ENCODE measurements at places on chromosomes 1 and 21.

- DNase-seq: no peak
Measured at GRCh38 chr1:164688791-164689190, 129.8 kb downstream of the PBX1 start.

GRCh38 chr1:19312782-19313635, 883 bp downstream of the SLC66A1 start:
- DNase-seq: peak; percentile 23

- no peak for DNase-seq
Measured at GRCh38 chr1:100950781-100951180, 54.9 kb downstream of the SLC30A7 start.

GRCh38 chr1:31689854-31690253, 14.0 kb downstream of the COL16A1 start:
- DNase-seq: no peak

GRCh38 chr1:206419783-206420182, 50.5 kb upstream of the IKBKE start:
- DNase-seq: no peak

DNA sequence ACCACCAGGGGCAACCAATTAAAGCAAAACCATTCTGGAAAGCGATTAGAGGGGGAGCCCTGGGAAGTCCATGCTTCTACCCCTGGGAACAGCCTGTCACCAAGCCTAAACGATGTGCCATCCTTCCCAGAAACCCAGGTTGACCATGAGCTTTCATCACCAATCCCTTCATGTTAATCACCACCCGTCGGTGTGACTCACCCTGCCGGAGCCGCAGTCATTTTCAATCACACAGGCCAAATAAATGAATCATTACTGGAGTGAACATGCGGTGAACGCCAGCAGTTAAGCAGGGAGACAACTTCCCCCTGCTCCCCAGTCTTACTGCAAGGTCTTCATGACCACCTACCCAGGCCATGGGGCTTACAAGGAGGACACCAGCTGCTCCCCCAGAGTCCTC, 308.8 kb downstream of the AJAP1 start:
- no peak for DNase-seq

DNA sequence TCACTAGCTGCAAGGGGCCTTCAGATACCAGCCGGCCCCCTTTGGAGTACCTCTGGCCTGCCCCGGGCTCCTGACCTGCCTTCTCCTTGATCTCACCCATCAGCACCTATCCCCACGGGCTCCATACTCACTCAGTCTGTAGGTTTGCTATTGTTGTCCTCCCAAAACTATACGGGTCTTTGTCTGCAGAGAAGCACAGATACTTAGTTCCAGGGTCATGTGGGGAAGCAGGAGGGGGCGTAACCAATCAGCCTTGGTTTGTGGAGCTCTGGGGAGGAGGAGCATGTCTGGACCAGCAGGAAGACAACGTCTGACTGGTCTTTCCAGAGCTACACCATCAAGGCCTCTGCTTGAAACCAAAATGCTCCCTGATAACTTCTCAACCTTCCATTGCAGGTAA, 15.2 kb downstream of the TMEM63A start:
- no peak for DNase-seq
